ENCODE measurements at places on chromosomes 7 and 10. TPM values are rescaled to one million over a fixed set of nuclear protein-coding genes. Genes with fewer than 3 reads are reported as not detected.
A peak's percentile ranks its signal among the peaks of the same experiment; 100 is the strongest.

MKX gene
- total RNA-seq = 2.3 TPM

CTTNBP2 gene
- 0.26 TPM for total RNA-seq

GIMAP4 gene
- not detected for total RNA-seq

DNA sequence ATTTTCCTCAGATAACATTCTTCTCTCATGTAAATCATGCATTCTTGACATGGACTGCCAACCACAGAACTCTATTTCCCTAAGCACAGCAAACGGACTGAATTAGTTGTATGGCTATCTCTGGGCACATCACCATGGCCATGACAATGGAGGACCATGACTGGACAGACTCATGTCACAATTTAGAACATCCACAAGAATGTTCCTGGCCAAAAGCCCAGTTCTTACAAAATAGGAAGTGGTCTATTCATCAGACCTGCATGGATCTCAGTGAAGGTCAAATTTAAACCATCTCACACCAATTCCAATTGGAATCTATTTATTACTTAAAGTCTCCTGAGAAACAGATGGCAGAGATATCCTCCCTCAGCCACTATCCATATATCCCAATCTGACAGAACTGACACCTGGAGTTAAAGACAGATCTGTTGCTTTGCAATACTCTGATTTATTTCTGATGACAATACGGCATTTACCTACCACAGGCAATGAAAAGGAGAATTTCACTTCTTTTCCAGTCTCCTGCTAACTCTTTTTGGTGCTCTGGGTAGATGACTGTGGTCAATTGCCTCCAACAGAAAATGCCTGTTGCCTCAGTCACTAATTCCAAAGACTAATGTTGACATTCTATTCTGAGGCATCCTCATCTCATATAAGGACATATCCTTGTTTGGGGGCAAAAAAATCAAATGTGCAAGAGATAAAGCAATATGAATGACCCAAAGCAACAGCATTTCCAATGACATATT, 254.8 kb downstream of the HTR7 start:
- DNase-seq = peak; percentile 43

DNA sequence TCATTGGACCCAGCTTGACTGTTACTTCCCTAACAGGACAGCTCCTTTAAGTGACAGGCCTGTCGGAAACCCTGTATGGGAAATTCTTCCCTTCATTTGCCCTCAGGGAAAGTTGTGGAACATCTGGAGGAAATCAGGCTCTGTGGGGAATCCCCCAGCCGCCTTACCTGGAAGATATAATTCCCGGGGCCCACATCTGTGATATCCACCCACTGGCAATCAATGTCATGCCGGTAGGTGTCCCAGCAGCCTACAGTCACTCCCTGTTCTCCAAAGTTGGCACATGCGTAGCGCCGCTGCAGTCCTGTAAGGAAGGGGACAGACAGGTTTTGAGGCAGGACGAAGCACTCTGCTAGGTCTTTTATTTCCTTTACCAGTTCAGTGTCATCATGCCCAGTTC, 16.6 kb downstream of the LOXL4 start:
- DNase-seq = no peak

DNA sequence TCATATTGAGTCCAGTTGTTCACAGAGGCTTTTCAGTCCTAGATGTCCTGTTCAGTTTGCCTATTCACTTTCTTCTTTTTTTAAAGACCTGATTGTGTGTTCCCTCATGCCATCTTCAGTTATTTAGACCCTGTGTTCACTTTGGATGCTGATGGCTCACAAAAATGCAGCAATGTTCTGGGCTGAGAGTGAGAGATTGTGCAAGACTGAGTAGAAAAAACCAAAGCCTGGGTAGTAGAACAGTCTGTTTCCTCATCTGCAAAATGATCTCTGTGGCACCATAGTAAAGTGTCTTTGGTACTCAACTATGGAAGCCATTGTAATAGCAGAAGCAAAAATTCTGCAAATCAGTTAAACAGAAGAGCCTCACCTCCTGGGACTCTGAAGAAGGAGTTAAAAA, 43.2 kb downstream of the AKR1B1 start:
- DNase-seq = no peak

DNA sequence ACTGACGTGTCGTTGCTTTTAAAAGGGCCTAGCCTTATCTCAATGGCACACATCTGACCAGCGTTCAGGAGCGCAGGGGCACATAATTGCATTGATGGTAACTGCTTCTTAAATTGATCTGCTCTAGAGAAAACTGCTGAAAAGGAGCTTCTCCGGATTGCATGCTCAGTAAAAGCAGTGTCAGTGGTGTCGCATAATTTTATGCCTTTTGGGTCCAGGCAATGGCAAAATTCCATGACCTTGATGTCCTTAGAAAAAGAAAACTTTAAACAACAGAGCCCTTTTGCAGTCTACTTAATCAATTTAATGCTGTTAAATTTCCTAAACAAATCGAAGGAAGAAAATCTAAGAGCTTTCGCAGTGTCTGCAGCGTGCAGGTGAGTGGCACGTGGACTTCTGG, 75.7 kb downstream of the PTPRE start:
- DNase-seq = no peak

- no peak for DNase-seq
Measured at GRCh38 chr7:776381-776780, 49.3 kb upstream of the PRKAR1B start.

DNA sequence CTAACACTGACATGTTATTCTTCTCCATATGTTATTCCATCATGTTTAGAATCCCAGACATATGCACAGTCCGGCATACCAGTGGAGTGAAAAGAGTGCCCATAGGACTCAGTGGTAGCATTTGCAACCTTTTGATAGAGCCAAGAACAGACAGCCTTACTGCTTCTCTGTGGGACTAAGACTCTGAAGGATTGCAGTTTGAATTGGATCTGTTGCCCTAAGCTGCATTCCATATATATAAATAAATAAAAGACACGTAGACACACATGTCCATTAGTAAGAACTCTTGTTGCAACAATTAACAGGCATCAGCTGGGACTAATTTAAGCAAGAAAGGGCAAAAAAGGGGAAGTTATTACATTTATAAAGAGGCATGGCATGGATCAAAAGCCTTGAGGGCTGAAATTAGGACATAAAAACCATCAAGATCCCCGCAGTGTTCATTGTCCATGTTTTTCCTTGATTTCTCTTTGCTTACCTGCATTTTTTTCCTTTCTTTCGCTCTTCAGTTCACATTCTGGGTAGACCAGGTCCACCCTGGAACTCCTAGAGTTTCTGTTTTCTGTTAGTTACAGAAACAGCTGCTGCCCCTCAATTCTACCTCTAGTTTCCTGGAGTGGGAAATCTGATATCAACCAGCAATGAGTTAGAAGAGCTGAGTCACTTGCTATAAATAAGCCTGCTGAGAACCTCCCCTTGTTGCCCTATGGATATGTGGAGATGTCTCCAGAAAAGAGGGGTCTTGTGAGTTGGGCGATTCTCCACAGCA, 132.4 kb downstream of the SORCS1 start:
- DNase-seq = peak; percentile 1

DNA sequence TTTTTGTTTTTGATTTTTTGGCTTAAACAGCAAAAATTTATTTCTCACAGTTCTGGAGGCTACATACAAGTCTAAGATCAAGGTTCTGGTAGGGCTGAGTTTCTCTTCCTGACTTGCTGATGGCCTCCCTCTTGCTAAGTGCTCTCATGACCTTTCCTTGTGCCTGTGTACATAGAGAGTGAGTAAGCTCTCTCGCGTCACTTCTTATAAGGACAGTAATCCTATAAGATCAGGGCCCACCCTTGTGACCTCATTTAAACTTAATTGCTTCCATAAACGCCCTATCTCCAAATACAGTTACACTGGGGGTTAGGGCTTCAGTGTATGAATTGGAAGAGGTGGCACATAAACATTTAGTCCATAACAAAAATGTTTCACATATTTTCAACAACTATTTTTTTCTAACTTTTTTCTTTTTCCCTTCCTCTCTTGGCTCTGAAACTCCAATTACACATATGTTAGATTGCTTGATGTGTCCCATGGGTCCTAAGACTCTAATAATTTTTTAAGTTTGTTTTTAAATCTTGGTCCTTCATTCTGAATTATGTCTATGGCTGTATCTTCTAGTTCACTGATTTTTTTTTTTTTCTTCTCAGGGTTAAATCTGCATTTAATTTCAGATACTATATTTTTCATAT, 149.8 kb downstream of the HBP1 start:
- peak; percentile 26 for DNase-seq

- DNase-seq = no peak
Measured at GRCh38 chr10:48503293-48503911, 101.5 kb downstream of the ARHGAP22 start.

DNA sequence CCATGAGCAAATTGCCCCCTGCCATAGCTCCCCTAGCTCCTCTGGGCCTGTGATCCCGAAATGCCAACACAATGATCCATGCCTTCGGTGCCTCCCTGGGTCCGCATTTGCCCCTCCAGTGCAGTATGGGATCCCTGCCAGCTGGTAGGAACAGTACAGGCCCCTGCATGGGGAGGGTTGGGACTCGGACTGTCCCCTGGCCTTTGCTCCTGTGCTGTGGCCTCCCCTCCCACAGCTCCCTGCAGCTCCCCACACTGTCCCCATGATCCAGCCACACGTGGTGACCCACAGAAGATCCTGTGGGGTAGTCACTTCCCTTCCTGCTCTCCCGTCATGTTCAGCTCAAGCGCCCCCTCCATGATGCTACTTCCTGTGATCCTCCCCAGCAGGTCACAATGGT, 140.3 kb downstream of the MAPK8 start:
- no peak for DNase-seq

DNA sequence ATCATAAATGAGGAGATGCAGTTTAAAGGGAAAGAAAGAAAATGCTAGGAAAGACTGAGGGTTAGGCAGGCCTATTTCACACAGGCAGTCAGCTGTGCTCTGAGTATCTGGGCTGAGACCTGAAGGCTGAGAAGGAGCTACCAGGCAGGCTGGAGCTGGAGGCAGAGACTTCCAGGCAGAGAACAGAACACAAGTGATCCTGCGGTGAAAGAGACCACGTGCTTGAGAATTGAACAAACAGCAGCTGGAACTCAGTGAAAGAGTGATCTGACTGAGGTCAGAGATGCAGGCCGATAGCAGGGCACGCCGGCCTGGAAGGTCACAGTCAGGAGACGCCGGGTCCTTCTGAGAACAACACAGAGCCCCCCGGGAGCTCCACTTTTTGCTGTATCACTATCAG, 147.8 kb downstream of the ADAM12 start:
- no peak for DNase-seq

GRCh38 chr7:33666531-33666930, 238.8 kb upstream of the BMPER start:
- DNase-seq = peak; percentile 81

DNA sequence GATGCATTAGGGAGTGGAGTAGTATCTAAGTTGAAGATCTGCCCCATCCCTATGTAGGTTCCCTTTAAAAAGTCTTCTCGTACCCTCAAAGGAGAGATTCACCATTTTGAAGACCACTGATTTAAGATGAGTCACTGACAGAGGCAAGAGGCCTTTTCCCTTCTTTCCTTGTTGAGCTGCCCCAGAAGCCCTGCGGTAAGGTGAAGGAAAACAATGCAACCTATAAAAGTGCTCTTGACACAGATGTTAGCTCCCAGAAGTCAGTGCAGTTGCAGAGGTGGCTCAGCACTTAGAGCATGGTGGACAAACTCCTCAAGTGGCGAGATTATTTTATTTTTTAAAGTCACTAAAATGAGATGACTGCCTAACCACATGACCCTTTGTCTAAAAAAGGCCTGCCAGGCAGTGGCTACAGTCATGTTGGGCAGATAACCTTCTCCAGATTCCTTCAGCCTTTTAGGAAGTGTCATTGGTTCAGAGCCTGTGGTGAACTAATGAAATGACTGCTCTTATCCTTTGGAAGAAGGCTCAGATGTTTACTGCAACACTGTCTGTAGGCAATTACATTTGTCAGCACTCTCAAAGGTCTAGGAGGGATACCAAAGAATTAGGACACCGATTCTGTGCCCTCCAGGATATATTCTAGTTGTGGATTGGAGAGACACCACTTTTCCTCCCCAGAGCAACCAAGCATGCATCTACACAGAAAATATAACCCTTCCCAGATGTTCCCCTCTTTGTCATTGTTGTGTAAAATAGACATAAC, 88.7 kb downstream of the ARID5B start:
- DNase-seq = no peak

DNA sequence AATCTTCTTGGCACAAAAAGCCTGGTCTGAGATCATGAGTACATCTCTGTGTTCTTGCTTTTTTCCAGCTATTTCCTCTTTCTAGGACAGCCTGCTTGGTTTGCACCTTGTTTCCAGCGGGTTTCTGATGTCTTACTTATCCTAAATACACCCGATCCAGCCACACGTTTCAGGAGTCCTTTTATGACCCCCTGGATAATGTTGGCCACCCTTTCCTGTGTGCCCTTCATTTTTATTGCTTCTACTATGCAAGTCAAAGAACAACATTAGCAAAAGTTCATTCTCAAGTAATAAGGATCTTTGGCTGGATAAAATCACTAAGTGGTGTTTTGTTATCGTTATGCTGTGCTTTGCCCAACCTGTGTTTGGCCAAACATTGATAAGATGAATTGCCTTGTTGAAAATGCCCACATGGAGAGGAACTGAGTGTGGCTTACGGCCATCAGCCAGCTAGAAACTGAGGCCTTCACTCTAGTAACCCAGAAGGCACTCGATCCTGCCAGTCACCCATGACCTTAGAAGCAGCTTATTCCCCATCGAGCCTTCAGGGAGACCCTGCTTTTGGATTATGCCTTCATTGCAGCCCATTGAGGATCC, 28.7 kb upstream of the AKR1C1 start:
- no peak for DNase-seq

DNA sequence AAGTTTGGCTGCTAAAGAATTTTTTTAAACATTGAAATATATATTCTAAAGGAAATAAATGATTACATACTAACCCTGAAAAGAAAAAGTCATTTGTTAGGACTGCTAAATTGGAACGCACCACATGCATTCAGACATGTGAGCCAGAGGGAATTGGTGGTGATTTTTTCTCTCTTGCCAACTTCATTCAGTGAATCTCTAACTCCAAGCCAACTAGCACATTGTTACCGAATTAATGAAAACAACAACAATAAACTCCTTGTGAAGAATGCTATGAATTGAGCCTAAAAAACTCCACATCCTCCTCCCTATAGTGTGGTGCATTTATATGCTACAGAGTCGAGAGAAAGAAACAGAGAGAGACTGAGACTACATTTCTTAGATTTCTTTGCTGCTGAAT, 135.5 kb upstream of the CACNA2D1 start:
- no peak for DNase-seq

GRCh38 chr10:56139405-56139804, 221.7 kb downstream of the ZWINT start:
- no peak for DNase-seq

- no peak for DNase-seq
Measured at GRCh38 chr10:127349737-127350136, 153.3 kb upstream of the INSYN2A start.

DNA sequence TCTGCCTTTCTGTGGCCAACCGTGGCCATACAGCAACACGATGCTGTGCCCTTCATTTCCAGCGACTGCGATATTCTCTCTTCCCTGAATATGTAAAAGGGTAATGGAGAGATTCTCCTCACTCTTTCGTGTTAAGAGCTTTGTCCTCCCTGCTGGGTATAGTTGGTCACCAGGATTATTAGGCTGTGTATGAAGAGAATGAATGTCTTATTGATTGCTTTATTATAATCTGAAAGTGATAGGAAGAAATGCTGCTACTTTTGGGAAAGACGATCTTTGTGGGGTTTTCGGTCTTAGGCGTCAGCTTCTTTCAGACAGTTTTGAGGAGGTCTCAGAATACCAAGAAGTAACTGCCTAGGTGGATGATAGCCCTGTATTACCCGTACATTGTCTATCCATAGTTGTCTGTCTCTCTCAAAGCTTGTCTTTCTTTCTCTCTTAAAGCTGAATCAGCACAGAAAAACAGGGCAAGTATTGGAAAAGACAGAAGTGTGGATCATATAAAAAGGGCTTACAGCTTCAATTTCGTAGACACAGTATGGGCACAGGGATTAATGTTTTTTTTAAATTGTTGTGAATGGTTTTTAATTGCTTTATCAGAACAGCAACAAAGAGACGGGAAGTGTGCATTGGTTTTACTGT, 1.2 kb downstream of the AHCYL2 start:
- peak; percentile 43 for DNase-seq
